Left forelimb (tissue), 1 donor: ENCODE measurements at places on chromosomes 5 and 9.
A peak's percentile ranks its signal among the peaks of the same experiment; 100 is the strongest.

DNA sequence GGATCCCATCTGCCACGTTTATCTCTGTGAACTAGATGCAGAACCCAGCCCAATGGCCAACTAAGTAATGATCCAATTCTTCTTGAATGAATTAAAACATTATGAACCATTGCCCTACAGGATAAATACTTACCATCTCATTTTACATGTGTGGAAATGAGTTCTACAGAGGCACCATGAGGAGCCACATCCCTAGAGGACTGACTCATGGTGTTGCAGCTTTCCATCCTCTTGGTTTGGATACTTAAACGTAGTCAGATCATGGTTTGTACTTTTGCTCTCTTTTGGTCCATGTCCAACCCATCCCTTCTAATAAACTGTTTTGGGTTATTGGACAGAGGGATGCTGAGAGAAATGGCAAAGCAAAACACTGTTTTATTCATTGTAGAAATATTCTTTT lies 484.8 kb downstream of the EBF1 start:
- no peak for DNase-seq

DNA sequence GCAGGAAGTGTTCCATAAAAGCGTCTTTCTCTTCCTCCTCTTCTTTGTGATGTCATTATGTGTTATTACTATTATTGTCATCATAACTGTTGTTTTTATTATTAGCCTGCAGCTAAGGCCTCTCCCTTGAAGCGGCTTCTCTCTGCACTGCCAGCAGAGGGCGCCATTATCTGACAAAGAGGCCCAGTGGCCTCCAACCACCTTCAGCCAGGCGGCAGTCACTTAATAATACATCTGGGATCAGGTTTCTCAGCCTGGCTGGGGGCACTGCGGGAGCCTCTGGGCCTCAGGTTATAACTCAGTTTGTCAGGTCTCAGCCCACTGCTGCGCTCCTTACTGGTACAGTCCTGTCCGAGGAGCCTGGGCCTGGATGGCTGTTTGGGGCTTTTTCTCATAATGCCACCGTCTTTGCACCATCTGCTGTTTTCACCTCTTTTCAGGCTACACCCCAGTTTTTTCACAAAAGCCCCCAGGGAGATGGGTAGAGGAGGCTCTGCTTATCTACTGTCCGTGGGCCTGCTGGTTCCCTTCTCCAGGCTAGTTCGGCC lies 281.9 kb downstream of the NSG2 start:
- DNase-seq = no peak

GRCh38 chr5:143635146-143635752 lies 176.7 kb upstream of the HMHB1 start:
- DNase-seq = no peak

- peak; percentile 82 for DNase-seq
Observed at GRCh38 chr9:130682421-130683121, 11.0 kb upstream of the EXOSC2 start.

DNA sequence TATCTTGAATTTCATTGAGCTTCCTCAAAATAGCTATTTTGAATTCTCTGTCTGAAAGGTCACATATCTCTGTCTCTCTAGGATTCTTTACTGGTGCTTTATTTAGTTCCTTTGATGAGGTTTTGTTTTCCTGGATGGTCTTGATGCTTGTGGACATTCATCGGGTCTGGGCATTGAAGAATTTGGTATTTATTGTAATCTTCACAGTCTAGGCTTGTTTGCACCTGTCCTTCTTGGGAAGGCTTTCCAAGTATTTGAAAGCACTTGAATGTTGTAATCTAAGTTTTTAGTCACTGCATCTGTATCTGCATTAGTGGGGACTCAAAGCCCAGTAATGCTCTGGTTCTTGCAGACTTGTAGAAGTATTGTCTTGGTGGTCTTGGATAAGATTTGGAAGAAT lies 47.8 kb downstream of the SMIM15 start:
- DNase-seq = no peak

DNA sequence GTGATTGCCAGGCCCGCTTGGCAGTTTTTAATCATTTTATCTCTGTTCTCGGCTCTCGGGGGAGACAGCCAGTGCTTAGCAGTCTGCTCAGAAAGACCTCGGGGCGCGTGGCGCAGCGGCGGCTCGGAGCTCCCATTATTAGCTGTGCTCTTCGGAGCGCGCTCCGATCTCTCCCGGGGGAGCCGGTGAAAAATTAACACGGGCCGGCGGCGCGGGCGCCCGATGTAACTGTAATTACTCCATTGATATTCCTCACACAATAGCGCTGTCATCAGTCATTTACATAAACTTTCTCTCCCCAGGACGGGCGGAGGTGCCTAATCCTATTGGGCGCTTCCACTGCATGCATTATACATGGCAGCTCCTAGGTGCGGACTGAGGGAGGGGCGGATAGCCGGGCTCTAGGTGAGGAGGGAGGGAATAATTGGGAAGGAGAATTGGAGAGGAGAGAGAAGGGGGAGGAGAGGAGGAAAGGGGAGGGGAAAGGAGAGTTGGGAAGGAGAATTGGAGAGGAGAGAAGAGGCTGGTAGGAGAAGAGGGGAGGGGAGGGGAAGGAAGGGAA lies 24.9 kb downstream of the LMX1B start:
- no peak for DNase-seq

GRCh38 chr5:172815631-172816030 lies 18.4 kb upstream of the ERGIC1 start:
- no peak for DNase-seq

DNA sequence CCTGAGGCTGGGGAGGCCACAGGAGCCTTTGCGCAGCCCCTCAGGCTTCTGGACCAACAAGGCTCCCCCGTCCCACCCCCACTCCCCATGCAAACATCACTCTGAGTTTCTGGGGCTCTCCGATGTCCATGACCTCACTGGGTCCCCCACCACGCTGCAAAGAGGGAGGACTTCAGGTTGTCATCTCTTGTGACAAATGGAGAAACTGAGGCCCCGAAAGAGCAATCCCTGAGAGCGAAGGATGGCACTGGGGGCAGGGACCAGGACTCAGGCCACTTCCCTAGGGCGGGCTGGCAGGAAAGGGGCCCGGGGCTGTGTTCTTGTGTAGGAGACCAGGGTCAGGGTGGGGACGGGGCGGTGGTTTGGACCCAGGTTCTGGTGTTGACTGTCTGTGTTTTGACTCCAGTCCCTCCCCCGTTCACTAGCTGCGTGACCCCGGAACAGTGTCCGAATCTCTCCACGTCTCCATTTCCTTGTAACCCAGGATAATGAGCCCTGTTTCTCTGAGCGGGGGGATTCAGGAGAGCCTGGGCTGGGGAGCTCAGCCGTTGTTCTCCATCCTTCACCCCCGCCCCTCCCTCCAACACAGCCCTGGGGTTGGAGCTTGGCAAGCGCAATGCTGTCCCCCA lies 13.9 kb downstream of the FIBCD1 start:
- no peak for DNase-seq
